ENCODE measurements at places on chromosomes 11 and 22.

DNA sequence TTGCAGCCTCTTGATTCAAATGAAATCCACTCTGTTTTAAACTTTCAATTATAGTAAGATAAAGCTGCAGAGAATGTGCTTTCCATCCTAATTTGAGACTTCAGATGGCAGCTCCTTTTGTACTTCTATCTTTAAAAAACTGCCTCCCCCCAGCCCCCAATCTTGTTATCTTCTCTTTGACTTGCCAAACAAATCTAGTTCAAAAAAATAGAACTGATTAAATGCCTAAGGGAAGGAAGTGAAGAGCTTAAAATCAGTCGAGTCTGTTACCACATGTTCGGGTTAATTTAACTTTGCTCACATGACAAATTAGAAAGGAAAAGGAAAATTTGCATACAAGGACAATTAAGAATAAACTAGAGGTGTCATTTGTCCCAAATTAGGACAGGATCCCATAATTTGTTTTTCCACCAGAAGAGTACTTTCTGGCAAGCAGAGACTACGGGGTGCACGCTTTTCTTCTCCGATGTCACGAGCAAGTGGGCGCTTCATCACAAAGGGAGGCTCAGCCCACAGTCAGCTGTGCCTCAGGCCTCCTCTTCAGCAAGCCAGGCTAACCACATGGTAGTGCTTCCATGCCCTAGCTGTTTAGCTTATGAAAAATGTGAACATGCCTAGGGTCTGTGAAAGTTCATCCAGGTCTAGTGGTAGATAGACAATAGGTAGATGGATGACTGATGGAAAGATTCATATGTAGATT lies 69.0 kb upstream of the LDLRAD3 start:
- no peak for DNase-seq

DNA sequence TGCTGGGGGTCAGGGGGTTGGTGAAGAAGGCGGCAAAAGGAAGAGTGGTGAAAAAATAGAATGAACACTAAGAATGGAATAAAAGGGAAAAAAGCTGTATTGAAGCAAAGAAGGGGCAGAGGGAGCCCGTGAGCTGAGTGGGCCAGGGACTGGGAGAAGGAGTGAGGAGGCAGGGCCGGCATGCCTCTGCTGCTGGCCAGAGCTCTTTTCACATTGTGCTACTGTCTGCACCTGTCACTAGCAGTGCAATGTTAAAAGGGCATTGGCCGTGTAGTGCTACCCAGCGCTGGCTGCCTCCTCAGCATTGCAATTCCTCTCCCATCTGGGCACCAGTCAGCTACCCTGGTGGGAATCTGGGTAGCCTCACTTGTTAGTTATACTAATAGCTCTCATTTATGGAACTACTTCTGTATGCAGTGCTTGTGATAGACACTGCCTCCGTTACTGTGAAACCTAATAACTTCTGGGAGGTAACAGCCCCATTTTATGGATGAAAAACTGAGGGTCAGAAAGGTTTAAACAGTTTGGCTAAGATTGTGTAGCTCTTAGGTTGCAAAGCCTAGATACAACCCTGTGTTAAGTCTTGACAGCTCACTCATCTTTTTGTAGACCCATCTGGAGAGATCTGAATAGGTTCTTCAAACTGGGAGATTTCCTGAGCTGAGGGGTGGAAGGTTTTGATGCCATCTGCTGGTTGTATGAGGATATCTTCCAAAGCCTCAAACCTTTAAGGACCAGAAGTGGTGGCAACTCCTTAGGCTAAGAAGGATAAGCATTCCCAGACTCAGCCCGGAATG lies 8.5 kb downstream of the YPEL4 start:
- no peak for DNase-seq

DNA sequence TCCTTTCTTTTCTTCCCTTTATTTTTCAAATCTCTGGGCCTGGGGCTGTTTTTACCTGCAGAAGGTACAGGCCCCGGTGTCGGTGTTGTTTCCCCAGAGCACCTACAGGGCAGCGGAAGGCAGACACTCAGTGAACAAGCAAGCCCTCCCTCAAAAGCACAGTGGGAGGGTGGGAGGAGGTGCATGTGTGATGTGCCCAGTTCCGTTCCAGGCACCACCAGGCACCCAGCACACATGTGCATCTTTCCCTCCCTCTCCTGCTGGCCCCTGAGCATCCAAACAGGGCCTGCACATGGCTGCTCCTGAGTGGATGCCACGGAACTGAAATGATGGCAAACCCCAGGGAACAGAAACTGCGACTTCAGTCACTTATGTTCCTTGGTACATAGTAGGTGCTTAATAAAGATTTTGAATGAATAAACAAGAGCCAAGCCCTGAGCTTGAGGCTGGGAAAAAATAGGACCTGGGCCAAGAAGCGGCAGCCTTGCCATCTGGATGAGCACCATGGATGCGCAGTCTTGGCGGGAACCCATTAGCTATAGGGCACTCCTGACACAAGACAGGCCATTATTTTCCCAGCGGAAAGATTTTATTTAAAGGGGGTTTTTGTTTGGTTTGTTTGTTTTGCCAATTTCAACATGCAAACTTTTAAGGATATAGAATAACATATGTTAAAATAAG lies 47.8 kb downstream of the ARRB1 start:
- DNase-seq: no peak

DNA sequence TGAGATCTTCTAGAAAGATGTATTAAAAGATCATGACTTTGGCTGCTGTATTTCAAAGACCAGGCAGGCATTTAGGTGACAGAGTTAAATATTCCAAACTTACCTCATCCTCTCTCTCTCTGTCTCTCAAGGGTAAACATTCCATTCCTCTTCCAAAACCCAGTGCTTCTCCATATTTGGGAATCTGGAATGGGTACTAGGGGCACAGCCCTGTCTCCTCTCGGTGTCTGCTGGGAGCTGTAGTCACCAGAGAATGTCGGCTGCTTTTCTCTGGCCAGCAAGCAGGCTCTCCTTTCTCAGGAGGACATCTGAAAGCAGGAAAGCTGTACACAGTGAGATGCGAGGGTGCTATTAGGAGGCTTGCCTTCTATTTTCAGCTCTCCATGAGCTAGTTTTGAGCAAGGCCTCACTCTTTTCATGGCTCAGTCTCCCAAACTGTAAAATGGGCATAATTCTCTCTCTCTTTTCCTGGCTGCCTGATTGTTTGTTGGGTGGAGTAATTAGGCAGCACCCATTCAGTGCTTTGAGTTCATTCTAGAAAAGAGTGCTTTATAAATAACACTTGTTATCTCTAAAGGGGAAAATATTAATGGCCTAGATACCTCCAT lies 9.3 kb upstream of the PEX26 start:
- DNase-seq: no peak

GRCh38 chr11:69959461-69959860 lies 118.7 kb upstream of the ANO1 start:
- DNase-seq: no peak

DNA sequence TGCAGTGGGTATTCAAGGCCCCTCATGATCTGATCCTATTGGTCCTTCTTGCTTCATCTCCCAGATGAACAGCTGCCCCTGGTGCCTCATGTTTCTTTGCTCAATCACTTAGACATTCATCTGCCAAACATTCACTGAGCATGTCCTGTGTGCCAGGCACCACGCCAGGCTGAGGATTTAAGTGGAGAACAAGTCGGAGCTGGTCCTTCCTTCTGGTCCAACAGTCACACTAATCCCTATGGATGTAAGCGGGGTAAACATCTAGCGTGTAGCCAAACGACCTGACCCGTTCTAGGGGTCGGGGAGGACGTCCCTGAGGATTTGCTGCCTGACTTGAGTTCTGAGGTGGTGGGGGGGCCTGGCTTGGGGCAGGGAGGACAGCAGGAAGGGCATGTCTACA lies 21.9 kb downstream of the ZMAT5 start:
- DNase-seq: no peak

GRCh38 chr11:63762654-63763495 lies 5.7 kb downstream of the ZFTA start:
- DNase-seq: no peak

Measured in smooth muscle cell of the brain vasculature (primary cell).